Right cardiac atrium (tissue), 5 donors: ENCODE measurements at places on chromosomes 11 and 22.

DNA sequence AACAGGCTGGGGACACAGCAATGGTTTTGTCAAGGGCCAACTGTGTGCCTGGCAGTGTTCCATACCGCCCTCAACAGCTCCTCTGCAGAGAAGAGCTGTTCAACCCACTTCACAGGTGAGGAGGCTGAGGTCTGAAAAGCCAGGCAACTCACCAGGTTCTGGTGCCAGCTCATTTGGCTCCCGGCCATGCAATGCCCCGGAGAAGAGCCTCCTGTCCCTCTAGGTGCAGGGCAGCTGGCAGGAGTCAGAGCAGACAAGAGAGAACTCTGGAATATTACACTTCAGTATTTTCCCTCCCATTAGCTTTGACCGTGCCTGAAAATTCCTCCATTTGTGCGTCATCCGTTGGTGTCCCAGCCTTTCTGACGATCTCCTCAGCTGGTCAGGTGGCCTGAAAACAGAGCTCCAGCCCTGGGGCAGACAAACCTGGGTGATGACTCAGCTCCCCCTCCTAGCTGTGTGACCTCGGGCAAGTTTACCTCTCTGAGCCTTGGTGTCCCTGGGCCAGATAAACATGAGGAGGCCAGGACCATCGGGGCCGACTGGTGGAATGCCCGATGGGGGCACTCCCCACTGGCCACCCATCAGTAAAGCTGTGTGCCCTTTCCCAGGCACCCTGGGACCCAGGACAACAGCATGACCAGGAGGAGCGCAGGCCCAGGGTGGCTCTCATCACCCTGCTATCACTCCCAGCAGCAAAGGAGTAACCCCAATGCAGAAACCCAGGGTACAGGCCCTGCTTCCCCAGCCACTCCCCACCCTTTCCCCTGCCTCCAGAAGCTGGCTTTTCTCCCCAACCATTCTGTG, 9.6 kb upstream of the C1QTNF6 start:
- DNase-seq, result peak; percentile 51

DNA sequence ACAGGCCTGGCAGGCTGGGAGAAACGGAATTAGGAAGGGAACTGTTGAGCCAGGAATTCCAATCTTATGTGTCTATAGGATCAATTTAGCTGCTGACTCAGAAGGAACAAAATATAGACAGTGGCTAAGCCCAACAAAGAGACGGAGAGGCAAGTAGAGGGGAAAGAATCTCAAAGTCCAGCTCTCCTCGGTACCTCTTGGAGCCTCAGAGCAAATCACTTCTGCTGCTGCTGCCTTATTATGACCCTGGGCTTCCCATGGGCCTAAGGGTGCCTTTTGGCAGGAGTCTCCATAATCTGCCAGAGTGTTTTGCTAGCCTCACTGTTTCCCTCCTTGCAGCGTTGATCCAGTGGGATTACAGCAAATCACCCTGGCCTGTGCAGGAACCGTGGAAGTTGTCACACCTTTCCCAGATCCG, 31.7 kb downstream of the PAX6 start:
- DNase-seq, result no peak

- DNase-seq, result peak; percentile 24
These were observed 802.8 kb downstream of the BRD1 start for GRCh38 chr22:49024775-49025440.

DNA sequence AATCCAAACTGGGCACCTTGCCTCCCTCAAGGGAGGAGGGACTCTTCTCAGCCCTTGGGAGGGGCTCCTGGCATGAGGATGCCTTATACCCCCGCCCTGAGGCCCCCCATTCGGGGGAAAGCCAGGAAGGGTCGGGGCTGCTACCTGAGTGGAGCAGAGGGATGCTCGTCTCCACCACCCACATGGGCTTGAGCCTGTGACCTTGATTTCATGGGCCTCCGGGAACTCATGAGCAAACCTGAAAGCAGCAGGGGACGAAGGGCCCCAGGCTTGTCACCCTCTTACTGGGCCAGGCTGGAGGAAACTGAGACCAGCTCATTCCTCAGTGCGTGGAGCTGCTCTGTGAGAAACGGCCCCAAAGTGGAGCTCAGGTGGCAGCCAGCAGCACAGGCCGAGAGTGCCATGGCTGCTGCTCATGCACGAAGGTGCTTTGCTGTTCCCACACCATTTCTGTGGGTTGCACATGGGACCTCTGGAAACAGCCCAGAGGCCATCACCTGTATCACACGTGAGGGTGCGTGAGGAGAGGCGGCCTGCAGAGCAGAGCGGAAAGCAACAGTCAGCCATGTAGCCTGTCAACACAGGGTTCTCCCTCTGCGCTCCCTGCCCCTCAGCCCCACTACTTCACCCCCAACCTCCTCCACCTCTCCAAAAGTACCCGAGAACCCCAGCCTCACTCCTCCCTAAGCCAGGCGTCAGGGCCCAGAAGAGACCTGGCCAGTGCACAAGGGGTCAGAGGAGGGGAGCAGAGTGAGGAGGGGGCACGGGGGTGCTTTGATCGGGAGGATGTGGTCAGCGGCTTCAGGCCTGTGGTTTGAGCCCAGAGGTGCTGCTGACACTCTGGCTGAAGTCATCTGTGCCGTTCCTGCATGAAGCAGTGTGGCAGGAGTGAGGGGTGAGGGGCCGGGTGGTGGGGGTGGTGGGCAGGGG, 14.1 kb upstream of the IL2RB start:
- peak; percentile 6 for DNase-seq

DNA sequence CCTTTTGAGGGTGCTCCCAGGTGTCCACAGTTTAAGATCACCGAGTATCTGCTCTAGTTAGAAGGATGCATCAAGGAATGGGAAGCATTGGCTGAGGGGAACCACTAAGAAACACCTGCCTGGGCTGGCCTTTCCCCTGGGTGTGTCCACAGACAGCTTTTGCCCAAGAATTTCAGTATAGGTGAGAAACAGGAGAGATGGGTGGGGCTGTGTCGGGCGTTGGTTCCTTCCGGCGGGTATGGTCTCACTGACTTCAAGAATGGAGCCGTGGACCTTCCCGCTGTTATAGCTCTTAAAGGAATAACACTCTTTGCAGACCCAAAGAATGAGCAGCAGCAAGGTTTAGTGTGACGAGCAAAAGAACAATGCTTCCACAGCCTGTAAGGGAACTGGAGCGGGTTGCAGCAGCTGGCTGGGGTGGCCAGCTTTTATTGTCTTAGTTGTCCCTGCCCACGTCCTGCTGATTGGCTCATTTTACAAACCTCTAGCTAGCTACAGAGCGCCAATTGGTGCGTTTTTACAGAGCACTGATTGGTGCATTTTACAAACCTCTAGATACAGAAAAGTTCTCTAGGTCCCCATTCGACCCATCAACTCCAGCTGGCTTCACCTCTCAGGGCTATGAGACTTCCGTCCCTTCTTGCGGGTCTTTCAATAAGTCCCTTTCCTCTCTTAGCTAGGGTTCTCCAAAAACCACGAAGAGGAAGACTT, 2.4 kb downstream of the FADS1 start:
- no peak for DNase-seq

DNA sequence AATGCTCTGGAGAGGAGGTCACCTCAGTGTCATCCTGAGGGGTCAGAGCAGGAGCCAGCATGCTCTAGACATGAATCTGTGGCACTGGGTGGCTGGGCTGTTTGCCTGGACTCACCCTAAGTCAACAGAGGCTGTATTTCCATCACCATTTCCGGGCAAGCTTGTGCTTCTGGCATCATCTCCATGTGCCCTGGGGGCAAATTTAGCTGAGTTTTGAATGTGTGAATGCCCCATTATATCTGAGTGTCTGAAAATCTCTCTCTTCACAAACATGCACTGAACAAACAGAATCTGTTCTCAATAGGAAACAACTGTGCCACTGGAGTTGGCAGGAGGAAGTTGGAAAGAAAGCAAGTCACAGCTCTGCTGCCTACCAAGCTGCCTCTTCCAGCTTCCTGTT, 356.2 kb downstream of the GRM5 start:
- no peak for DNase-seq

- DNase-seq, result no peak
These were observed 615 bp downstream of the POLD4 start for GRCh38 chr11:67352546-67353316.

DNA sequence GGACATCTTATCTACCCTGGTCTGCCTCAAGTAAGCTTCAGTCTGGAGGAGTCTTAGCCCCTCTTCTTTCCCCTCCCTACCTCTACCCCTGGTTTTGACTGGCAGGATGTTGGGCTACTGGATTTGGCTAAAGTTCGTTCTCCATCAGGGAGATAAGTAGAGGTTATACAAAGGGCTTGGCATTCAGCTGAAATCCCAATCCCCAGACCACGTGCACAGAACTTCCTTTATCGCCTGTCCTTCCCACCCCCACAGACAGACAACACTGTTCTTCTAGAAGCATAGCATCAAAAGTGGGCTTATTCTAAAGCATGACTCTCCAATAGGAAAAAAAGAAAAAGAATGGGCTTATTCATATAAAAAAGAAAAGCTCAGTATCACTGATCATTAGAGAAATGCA, 7.8 kb downstream of the PRG3 start:
- DNase-seq, result no peak

DNA sequence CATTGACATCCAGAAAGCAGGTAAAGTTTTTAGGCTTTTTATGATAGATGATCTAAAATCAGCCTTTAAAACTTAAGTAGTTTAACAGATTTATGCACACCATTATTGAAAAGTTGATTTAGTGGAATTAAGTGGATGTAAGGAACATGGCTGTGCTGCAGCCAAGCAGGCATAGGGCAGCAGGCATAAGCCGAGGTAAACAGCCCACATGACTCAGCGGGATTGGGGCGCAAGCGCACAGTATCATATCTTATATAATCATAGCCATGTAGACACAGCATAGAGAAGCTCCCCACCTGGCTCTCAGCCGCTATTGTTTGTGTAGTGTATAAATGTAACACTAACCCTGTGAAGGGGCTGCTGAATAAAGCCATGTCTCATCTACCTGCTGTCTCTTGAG, 157.5 kb downstream of the WNT11 start:
- no peak for DNase-seq

DNA sequence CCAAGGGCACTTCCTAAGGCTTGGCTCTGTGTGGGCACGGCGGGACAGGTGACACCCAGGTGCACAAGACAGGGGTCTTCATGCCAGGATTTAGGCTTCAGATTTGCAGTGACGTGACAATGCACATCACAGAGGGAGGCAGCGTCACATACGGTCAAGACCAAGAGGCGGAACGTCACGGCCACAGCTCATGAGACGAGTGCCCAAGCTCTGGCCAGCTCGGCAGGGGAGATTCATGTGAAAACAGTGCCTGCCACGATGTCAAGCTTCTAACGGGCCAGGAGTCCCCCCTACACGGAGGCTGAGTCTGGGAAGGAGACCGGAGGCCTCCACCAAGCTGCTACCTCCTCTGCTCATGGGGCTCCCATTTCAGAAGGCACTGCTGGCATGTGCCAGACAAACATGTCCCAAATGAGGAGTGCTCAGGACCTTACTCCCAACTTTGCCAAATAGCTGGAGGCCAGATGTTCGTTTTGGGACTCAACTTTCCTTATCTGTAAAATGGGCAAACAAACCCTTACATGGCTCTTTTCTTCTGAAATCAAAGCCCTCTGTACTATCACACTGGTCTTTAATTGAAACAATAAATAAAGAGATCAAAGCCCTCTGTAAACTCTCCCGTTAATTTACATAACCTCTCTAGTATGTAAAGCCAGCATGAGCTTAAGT, 16.6 kb downstream of the VPS37C start:
- no peak for DNase-seq

DNA sequence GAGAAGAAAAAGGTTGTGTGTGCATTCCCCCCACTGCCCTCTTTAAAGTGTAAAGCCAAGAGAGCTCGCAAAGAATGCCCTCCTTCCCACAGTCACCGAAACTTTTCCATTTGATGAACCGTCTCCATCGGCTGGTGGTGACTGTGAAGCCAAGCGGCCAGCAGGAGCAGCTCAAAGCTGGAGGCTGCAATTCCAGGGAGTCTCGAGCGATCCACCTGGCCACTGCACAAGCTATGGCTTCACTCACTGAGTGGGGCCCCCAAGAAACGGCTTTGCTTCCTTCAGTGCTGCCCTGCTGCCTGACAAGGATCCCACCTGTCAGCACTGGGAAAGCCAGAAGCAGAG, 117.7 kb downstream of the ABTB2 start:
- no peak for DNase-seq

DNA sequence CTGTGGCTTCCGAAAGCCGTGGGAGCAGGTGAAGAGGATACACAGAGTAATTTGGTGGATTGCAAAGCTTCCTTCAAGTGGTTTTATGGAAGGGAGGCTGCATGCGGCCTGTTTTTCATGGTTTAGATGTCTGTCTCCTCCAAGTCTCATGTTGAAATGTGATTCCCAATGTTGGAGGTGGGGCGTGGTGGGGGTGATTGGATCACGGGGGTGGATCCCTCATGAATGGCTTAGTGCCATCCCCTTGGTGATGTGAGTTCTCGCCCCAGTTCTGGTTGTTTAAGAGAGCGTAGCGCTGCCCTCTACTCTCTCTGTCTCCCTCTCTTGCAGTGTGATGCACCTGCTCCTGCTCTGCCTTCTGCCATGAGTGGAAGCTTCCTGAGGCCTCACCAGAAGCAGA, 247.8 kb upstream of the B3GAT1 start:
- DNase-seq, result no peak

DNA sequence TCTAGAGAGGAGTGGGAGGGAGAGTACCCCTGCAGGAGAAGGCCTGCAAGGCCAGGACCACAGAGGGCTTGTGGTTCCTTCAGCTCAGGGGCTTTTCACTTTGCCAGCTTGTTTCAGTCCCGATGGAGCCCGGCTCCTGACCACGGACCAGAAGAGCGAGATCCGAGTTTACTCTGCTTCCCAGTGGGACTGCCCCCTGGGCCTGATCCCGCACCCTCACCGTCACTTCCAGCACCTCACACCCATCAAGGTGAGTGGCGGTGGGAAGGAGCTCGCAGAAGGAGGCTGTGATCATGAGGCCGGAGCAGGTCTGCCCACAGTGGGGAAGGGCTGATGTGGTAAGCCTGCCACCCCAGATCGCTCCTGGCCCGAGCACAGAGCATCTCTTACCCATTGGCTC, 13.5 kb downstream of the ACP2 start:
- no peak for DNase-seq

DNA sequence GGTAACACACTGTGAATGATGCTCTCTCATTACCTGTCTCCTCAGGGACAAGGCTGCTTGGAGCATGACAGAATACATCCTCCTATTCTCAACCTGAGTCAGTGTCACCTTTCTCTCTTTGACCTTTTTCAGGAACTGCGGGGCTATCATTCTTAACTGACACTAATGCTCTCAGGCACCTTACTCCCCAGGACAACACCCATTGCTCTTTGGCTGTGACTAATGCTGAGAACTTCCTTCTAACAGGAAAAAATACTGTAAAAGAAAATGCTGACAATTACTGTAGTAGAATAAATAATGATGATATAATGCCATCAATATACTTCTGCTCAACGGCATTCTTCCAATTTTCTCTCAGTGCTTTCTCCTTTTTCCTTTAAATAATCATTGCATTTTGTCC, 2082.7 kb upstream of the RAG2 start:
- no peak for DNase-seq
